ENCODE measurements at places on chromosomes 6 and 20.

DNA sequence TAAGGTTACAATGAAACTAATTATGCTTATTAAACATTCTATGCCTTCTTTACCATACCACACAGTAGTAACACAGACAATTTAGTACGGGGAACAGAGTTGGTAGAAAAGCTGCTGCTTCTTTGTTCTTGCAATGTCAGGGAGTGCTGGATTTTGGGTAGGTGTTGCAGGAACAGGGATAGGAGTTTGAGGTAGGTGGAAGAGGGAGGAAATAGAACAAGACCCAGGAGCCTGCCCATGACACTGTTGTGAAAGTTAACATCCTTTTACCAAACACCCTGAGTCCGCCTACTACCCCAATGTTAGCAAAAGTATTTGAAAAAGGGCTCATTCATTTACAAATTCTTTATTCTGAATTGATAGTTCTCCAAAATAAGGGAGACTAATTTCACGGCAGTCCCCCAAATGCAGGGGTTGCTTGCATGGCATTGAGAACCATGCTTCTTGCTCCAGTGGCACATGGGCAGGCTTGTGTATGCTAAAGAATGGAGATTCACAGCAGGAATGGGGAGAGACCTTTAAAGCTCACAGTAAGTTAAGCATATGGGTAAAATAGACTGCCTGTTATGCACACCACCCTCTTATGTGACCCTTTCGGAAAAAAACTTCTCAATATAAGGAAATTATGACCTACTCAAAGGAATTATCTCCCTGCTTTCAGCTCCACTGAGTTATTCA is 181.7 kb downstream of the GRM1 start:
- no peak for DNase-seq

GRCh38 chr20:33650753-33651561 is 11.2 kb upstream of the C20orf144 start:
- DNase-seq = no peak

DNA sequence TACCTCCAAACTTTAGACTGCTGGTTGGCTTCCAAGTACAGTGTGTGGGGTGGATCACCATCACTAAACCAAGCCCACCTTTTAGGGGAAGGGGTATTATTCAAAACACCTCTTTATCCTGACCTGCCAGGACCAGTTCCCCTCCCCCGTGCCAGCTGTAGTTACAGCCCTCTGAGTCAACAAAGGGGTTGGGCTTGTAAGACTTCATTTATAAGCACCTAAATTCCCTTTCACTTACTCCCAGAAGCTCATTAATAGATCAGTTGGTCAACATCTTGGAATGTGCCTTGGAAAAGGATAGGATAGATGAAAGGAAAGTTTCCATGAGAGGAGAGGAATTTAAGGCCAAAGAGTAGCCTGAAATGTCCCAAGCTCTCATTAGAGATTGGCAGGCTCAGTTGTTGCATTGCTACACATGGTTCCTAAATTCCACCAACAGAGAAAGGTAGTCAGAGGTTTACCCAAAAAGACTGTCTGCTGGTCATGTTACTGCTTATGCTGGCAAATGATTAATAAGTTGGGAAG is 59.2 kb downstream of the TNFAIP3 start:
- peak; percentile 52 for DNase-seq

- DNase-seq = no peak
Measured at GRCh38 chr6:107304421-107305025, 154.8 kb downstream of the PDSS2 start.

DNA sequence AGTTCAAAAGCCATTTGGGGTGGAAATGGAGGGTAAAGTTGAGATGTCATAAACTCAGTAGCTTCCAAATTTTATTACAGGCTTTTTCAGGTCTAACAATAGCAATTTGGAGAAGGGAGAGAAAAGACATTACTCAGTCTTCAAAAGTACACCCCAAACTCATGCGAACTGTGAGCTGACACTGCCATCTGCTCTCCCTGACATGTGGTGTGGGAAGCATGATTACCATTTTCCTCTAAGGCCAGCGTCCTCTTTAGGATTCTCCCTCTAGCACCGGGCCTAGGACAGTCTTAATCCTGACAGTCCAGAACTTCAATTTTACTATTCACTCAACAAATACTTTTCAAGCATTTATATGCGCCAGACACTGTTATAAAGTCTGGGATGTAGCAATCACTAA is 536.0 kb upstream of the JARID2 start:
- DNase-seq = no peak

DNA sequence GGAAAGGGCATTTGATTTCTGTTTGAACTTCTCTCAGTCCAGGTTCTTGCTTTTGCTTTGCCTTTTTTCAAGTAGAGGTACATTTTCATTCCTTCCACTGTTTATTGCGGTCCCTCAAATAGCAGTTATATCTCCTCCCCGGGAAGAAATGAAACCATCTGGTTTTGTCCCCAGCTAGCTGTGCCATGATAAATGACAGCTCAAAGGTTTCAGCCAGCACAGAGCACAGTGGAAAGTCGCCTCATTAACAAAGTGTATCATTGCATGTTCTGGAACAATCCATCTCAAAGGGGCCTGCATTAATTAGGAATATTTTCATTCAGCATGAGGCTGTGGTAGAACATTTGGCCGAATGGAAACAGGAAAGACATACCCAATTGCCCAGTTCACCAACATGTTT is 146.0 kb downstream of the EDN3 start:
- DNase-seq = no peak

DNA sequence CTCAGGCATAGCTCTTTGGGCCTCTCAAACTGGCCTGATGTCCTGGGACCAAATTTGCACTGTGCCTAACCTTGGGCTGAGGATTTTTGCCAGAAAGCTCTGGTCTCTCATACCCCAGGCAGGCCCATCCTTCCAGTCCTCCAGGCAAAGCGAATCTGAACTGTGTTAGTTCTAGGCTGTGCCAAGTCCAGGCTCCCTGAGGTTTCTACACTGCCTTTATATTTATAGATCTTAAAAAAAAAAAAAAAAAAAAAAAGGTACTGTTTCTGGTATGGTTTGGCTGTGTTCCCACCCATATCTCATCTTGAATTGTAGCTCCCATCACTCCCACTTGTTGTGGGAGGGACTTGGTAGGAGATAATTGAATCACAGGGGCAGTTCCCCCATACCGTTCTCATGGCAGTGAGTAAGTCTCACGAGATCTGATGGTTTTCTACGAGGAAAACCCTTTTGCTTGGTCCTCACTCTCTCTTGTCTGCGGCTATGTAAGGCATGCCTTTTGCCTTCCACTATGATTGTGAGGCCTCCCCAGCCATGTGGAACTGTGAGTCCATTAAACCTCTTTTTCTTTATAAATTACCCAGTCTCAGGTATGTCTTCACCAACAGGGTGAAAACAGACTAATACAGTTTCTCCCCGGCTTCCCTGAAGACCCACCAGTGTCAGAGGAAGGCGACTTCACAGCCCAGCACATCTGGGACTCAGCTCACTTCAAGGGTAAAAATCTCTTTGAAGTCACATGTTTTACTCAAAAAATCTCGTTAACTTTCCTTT is 39.0 kb upstream of the TBXT start:
- no peak for DNase-seq

GRCh38 chr6:117985916-117986315 is 78.9 kb downstream of the SLC35F1 start:
- DNase-seq = no peak

DNA sequence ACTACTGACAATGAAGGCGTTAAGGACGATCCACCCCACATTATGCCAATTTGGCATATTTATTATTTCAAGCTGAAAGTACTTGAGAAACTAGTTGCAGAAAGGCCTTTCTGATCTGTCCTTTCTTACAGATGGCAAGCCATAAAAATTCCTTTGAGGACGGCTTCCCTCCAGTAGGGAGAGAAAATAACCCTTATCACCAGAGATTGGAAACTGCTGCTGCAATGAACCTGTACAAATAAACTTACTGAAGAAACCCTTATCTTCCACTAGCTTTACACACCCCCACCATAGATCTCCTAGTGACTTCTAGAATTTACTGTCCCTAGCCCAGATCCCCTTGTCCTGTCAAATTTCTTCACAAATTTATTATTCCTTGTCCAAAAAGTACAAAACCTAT is 105.2 kb downstream of the MAP7 start:
- no peak for DNase-seq

DNA sequence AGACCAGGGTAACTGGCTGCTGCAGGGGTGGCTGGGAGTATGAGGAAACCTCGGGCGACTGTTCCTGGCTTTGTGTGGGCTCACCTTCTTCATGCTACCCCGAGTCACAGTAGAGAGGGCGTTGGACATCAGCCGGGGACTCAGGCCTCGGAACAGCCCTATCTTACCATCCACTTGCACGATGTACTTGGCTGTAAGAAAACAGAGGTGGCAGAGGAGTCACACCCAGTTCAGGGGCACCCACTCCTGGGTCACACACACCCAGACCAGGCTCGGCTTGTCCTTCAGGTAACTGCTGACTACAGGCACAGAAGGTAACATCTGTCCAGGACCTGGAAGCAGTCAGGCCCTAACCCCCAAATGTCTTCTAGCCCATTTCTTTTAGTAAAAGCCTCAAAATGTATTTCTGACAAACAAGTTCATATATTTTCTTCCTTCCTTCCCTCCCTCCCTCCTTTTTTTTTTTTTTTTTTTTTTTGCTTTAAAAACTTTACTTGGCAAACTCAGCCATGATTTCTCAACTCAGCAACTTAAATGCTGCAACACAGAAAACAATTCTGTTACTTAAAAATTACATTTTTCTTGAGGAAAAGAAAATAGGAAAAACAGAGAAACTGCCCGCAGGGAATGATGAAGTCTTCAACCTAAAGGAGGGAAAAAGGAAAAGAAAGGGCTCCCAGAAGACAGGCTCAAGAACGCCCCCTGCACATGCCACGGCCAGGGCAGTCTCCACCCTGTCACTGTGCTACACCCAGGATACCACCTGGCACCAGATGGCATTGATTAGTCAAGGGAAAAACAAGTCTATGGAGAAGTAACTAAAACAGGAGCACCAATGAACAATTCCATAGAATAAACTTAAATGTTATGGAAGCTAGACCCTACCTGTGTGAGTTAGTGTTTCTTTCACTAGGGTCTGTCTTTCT is 7.3 kb downstream of the MTCH1 start:
- DNase-seq = no peak

DNA sequence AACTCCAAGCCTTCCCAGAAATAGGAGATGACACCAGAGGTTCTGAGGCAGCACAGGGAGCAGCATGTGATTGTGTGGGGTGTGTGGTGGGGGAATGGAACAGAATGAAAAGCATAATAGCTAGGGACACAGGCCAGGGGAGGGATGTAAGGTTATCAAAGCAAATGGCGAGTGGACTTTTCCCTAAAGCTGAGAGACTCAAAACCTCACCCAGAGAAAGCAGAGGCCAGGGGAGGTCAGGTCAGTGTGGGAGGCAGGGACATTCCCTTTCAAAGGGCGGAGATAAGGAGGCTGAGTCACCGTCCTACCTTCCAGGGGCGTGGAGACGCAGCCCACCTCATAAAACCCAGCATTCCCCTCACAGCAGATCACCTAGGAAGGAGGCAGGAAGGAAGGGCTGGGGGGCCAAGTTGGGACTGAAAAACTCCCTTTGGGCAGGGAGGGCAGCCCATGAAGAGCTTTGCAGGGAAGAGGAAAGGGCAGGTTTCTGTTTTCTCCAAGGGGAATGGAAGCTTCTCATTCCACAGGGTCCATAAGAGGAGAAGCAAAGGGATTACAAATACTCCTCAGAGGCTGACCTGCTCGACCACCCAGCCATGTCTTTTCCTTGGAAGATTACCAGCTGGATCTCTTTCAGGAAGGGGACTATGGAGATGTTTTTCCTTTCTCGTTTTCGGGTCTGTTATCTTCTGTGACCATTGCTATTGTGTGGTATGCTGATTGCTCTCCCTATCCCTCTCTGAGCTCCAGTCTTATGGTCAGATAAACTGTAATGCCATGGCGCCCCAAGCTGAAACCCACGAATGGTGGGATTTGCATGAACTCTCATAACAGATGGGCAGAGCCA is 9.6 kb upstream of the LY6G5C start:
- no peak for DNase-seq

GRCh38 chr6:155143029-155143577 is 120.7 kb upstream of the CLDN20 start:
- no peak for DNase-seq

DNA sequence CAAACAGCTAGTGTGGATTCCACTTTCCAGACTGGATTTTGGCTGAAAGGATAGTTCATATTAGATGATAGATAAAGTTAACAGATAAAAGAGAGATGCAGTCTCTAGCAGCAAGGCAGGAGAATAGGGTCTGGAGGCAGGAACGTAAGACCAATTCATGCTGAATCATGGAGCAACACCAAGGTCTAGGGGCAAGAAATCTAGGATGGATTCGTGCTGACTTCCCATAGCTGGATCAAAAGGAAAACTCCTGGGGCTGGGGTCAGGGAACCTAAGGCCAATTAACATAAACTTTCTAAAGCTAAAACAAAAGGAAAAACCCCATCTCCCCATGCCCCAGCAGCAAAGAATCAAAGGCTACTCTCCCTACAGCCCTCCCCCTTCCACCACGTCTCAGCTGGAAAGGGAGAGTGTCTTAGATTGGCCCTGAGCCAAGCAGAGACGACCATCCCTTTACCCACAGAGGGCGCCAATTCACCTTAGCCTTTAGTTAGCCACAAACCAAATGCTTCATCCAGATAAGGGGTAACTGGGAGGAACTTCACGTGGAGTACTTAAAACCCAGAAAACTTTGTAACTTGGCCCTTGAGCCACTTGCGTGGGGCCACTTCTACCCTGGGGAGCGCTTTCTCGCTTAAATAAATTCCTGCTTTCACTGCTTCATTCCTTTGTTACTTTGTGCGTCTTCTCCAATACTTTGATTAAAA is 7.6 kb downstream of the TREM1 start:
- DNase-seq = peak; percentile 2

DNA sequence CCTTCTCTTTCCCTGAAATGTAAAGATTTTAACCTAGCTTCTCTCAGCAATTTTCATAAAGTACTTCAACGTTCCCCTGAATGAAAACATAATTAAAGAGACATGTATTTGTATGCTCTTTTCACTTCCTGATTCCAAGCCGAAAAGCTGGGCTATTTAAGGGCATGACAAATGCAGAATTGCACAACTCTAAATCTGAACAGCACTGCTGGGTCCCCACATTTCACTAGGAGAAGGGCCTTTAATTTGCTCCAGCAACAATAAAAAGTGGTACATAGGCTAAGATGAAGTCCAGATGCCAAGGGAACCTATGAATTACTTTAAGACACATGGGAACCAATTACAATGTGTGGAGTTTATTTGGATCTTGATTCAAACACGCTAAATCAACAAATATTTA is 42.0 kb downstream of the IRAK1BP1 start:
- DNase-seq = peak; percentile 57
